ENCODE measurements at places on chromosomes 3 and 15.

- no peak for DNase-seq
Measured at GRCh38 chr15:80495401-80495942, 91.3 kb downstream of the ARNT2 start.

DNA sequence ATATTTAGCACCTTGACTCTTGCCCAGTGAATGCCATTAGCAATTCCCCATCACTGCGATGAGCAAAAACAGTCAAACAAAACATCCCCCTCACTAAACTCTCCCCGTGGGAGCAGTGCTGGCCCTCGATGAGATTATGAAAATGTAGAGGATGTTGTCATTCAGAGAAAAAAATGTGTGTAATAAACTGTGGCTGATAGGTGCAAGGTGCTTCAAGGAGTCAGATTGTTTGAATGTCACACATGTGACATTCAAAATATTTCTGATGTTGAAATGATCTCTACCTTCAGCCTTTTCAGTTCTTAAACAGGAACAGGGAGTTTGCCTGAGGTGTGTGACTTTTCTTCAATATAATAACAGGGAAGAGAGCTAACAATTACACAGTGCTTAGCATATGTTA, 281.8 kb upstream of the TRIM42 start:
- no peak for DNase-seq

DNA sequence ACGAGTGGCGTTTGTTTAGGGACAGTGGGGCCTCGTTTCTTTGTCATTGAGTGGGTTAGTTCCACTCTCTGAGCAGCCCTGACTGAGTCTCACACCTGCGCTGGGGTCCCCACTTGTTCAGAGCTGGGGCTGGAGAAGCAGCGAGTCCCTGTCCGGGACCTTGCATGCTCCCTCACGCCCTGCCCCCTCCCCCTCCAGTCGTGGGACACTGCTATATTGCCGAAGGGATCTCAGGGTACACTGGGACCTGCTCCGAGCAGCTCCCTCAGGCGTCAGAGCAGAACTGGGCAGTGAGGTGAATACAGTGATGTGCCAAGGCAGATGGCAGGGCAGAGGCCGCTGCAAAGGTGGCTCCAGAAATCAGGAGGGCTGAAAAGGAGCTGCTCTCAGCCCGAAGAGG, 59.9 kb upstream of the KLF13 start:
- no peak for DNase-seq

DNA sequence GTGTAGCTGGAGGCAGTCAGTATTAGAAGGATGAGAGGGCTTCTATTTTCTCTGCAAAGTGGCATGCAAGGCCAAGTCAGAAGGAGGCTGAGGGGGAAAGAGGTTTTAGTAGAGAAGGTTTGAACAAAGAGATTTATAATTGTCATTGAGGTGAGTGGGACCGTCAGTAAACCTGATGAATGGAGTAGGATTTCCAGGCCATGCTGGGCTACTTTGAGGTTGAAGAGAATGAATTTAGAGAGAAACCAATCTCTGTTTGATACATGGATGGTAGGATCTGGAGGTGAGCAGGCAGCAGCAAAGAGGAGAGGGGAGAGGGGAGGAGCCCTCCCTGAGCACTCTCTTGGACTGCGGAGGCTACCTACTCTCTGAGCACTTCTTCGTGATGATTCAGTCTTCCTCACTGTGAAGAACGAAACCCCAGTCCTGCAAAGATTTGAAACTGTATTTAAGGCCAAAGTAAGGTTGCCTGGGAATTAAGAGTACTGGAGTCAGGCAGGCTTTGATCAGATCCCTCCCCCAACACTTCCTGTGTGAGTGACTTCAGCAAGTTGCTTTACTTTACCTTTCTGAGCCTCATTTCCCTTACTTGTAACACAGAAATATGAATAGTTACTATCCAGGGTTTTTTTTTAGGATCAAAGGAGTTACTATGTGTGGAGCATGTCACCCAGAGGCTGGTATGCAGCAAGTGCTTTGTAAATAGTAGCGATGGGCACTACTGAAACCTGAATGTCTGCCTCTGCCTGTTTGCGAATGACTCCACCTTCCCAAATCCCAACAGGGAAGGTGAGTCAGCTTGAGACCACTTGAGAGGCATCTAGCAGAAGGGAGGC, 75.8 kb downstream of the RPL39L start:
- DNase-seq: no peak

DNA sequence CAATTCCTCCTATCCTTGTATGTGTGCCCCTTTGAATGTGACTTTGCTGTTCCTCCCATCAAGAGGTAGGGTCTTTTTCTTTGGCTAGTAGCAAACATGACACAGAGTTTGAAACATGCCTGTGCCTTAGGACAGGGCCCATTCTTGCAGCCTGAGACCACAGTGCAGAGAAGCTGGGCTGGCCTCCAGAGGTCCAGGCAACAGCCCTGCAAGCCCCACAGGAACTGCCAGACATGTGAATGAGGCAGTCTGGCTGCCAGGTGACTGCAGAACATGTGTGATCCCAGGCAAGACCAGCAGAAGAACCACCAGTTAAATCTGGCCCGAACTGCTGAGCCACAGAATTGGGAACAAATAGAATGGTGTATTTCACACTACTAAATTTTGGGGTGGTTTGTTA, 1.2 kb upstream of the HGD start:
- DNase-seq: no peak
